HFFc6 (cell line): ENCODE measurements at places on chromosomes 7 and 10. TPM values are rescaled to one million over a fixed set of nuclear protein-coding genes. Genes with fewer than 3 reads are reported as not detected.
A peak's percentile ranks its signal among the peaks of the same experiment; 100 is the strongest.

DNA sequence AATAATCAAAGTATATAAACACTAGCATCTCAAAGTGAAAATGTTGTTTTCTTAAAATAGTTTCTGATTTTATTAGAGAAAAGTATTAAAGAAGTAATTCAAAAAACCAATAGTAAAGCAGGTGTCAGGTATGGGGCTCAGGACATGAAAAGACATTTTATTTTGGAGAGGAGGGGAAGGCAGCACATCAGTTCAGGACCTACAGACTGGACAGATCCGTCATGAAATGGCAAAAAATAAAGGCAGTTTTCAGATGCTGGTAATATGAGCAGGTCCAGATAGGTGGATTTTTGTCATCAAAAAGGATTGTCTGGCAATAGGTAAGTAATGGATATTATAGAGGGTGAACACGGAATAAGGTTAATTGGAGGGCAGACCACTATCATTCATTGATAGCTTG, 49.0 kb downstream of the GRM3 start:
- no peak for DNase-seq

DNA sequence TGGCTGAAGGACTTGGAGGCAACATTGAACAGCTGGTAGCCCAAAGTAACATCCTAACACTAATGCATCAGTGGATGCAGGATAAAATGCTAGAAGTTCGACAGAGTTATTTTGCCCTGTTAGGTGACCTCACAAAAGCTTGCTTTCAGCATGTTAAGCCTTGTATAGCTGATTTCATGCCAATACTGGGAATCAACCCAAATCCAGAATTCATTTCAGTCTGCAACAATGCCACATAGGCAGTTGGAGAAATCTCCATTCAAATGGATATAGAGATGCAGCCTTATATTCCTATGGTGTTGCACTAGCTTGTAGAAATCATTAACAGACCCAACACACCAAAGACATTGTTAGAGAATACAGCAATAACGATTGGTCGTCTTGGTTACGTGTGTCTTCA, 62.9 kb downstream of the CCSER2 start:
- DNase-seq, result no peak

GRCh38 chr7:123747620-123748141, 1.1 kb downstream of the WASL start:
- DNase-seq, result peak; percentile 57

DNA sequence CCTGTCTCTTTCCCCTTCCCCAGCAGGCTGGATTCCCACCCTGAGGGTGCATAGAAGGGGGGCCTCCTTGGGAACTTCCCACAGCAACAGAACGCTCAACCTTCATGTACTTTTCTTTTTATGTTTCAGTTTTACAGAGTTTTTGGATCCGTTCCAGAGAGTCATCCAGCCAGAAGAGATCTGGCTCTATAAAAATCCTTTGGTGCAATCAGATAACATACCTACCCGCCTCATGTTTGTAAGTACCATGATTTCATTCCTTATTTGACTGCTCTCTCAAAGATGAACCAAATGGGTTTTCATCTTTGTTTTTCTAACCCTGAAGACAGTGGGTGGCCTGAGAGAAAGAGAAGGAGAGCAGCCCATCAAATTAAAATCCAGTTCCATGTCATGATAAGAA, 46.7 kb downstream of the PLPP4 start:
- DNase-seq, result peak; percentile 23

DNA sequence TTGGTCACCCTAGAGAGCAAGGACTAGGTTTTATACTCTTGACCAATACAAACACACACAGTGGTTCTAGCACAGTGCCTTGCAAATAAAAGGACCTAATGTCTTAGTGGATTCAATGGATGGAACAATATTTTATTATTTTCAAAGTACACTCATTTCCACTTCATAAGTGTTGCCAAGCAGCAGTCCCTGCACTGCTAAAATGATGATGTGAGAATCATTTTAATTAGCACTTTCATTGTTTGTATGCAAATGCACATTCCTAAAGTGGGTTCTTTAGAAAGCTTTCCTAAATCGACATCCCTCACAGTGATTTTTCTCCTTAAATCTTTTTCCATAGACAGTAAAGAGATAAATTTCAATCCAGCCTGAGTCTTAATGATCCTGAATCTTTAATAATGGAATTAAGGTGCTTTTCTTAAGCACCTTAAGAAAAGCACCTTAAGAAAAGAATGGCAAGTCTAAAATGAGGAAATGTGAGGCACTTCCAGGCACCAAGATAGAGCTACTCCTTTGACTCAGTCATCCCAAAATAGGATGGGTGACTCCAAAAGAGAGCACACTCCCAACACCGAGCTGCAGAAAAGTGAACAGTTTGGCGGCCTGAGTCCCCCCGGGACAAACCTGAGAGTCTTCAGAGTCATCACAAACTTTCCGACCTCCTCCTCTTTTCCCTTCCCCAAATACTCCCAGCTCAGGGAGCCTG, 84.5 kb downstream of the SORBS1 start:
- DNase-seq, result no peak

DNA sequence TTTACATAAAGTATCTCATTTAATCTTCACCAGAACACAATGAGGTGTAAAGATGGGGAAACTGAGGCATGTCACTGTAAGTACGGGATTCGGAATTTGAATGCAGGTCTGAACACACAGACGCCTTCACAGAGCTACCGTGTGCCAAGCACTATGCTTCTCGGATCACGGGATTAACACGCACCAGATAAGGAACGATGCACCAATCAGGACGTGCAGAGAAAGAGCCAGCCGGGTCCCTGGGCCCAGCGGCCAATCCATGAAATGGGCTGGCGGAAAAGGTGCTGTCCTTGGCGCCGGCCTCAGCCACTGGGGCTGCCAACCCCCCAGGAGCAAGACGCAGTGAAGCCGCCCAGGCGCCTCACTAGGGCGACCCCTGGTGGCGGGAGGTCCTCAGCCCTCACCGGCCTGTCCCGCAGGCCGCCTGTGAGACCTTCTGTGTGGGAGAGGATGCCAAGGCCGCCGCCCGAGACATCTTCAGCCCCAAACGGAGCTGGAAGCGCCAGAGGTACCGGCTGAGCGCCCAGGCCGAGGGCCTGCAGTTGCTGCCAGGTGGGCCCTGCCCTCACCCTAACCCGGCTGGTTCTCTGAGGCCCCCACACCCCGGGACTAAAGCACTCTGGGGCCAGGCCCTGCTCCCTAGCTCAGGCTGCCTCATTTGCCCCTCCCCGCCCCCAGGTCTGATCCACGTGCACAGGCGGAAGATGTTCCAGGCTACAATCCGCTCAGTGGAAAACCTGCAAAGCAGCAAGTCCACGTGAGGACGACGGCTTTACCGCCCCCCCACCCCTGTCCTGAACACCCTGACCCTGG, 15.6 kb downstream of the ATG9B start:
- no peak for DNase-seq

The PDLIM1 gene
- 131 to 150 TPM (median 145 TPM) in 3 replicates for total RNA-seq

The DNAH11 gene
- 0.97 to 2.4 TPM (median 1.5 TPM) in 3 replicates for total RNA-seq

The HSPA12A gene
- total RNA-seq, result 14.5 to 17.8 TPM (median 16.1 TPM) in 3 replicates

The FKBP6 gene
- total RNA-seq, result not detected in 3 replicates
